CD4-positive, alpha-beta memory T cell (primary cell): ENCODE measurements at places on chromosomes 1 and 21.

GRCh38 chr1:243325305-243325890 lies 69.6 kb downstream of the SDCCAG8 start:
- DNase-seq, result peak; percentile 47

DNA sequence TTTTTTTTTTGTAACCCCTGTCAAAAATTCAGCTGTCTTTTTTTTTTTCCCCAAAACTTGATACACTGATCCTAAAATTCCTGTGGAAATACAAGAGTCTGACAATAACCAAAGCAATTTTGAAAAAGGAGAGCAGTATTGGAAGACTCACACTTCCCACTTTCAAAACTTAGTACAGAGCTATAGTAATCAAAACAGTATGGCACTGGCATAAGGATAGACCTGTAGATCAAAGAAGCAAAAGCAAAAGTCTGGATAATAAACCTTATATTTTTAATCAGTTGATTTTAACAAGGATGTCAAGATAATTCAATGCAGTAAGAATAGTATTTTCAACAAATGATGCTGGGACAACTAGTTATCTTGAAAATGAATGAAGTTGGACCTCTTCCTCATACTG lies 17.3 kb downstream of the FBXO28 start:
- no peak for DNase-seq

- DNase-seq, result peak; percentile 64
Measured at GRCh38 chr1:8848663-8849386, 29.7 kb downstream of the ENO1 start.

DNA sequence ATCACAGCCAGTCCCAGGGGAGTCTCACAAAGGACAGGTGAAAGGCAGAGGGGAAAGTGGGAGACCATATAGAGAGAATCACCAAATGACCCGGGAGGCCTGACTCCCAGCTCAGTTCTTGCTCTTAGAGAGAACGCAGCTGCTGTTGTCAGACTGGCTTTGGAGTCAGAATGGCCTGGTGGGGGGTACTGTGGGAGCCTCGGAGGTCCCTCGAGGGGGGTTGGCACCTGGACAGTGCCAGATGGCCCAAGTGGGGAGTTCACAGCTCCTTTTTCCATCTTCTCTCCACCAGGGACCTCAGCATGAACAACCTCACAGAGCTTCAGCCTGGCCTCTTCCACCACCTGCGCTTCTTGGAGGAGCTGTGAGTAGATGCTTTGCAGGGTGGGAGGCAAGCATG lies 31.5 kb downstream of the LGR6 start:
- no peak for DNase-seq

GRCh38 chr1:59484096-59484495 lies 187.2 kb downstream of the FGGY start:
- no peak for DNase-seq
